Hematopoietic multipotent progenitor cell treated with erythropoietin and hydrocortisone succinate and interleukin-3 and kit ligand, for 6 days (in vitro differentiated cells): ENCODE measurements at places on chromosomes 3 and 15.

DNA sequence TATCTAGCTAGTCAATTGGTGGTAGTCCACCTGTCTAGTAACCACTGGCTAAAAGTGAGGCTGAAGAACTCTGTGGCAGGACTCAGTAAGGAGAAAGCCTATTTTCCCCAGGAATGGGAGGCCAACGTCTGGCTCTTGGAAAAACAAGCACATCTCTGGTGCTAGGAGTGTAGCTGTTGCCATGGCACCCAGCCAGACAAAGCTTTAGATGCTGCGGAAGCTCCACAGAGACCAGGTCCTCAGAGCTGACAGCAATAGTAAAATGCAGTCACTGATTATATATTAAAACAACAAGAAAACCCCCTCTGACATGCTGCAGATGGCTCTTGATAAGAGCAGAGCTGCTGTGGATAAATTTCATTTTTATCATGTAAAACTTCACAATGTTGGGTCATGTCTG lies 124.9 kb upstream of the STRIT1 start:
- no peak for DNase-seq

- DNase-seq: no peak
Observed at GRCh38 chr3:82050382-82050781, 288.9 kb upstream of the GBE1 start.

GRCh38 chr3:49607105-49607591 lies 52.9 kb downstream of the BSN start:
- no peak for DNase-seq

GRCh38 chr3:14539742-14540491 lies at the start of gene GRIP2:
GRIP2 (minus strand) TSS chr3:14540342; CDS start chr3:14540308, 34 bp downstream.
- no peak for DNase-seq

DNA sequence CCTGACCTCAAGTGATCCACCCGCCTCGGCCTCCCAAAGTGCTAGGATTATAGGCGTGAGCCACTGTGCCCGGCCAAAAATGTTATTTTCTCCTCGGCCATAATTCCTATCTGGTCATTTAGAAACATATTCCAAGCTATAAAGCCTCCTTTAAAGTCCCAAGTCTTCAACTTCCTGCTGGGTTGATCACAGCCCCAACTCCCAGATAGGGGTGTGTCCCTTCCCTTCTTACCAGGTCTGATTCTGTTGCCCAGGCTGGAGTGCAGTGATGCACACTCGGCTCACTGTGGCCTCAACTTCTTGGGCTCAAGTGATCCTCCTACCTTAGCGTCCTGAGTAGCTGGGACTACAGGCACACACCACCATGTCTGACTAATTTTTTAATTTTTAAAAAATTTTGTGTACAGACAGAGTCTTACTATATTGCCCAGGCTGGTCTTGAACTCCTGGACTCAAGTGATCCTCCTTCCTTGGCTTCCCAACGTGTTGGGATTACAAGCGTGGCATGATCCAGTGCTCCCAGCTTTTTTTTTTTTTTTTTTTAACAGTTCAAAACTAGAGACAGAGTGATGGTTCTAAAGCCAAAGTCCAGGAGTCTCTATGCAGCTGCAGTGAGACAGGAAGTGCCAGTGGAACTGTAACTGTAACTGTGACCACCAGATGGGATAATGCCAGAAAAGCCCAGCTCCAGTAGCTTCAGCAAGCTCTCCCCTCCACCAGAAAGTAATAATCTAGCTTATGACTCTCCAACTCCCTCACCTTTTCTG lies 8.2 kb upstream of the PRKAR2A start:
- DNase-seq: peak; percentile 31

DNA sequence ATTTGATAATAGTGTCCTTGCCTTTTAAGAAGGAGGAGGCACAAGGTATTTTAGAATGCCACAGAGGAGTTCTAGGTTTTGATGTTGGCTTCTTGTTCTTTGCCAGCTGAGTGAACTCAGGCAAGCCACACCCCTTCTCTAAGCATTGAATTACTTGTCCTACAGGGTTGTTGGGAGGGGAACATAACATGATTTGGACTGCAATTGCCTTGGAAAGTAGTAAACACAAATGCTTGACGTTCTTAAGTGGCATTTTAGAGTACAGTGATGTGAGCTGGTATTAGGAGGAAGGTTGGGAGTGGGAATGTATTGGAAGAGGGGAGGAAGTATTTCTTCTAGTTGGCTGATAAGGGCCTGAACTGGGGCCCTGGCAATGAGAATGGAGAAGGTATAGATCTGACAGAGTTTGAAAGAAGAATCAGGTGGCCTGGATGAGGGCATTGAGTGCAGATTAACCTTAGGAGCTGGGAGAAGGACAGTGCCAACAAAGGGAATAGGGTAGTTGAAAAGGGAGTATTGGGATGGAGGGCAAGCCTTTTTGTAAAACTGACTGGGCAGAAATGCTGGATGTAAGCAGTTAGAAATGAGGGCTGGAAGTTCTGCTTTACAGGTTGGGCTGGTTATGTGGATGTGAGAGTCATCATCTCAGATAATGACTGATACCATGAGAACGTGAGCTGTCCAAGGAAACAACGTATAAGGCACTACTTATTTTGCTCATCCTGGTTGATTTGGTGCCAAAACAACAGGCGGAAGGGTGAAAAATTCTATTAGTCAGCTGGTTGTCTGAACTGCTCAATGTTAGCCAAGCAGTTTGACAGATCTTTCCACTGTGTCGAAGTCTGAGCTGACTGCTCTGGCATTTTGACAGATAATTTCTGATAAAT lies 16.7 kb downstream of the KAT2B start:
- DNase-seq: peak; percentile 48

DNA sequence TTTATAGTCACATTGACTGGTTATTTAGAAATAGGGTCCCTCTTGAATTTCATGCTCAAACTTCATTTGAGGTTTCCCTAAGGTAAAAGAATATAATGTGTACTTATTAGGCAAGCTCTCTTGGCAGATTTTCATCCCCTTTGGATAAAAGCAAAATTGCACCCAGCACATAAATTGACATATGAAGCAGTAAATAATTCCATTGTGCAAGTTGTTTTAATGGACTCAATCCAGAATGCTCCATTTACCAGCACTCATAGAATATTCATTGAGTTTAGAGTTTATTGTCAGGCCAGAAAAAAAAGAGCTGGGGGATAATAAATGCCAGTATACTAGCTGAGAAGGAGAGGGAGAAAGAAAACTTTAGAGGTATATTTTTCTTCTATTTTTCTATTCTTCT lies 136.8 kb downstream of the TPRG1 start:
- no peak for DNase-seq

- DNase-seq: no peak
Observed at GRCh38 chr3:101377796-101378195, 57.4 kb upstream of the IMPG2 start.

DNA sequence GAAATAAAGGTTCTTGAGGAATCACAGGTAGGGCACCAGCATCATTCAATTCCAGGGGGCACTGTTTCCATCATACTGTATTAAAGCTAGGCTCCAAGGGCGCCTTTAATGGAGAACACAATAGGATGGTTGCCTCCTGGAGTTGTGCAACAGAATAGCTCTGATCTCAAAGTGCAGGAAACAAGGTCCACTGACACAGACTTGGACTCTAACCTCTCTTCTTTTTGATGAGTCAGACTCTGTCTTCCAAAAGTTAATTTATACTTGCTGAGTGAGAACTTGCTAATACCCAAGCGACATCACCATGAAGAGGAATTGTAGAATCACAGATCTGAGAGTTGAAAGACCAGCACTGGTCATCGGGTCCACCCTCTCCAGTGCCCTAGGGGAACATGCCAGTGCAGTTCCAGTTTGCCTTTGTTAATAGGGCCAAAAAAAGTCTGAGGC lies 94.4 kb upstream of the PHLDB2 start:
- no peak for DNase-seq

DNA sequence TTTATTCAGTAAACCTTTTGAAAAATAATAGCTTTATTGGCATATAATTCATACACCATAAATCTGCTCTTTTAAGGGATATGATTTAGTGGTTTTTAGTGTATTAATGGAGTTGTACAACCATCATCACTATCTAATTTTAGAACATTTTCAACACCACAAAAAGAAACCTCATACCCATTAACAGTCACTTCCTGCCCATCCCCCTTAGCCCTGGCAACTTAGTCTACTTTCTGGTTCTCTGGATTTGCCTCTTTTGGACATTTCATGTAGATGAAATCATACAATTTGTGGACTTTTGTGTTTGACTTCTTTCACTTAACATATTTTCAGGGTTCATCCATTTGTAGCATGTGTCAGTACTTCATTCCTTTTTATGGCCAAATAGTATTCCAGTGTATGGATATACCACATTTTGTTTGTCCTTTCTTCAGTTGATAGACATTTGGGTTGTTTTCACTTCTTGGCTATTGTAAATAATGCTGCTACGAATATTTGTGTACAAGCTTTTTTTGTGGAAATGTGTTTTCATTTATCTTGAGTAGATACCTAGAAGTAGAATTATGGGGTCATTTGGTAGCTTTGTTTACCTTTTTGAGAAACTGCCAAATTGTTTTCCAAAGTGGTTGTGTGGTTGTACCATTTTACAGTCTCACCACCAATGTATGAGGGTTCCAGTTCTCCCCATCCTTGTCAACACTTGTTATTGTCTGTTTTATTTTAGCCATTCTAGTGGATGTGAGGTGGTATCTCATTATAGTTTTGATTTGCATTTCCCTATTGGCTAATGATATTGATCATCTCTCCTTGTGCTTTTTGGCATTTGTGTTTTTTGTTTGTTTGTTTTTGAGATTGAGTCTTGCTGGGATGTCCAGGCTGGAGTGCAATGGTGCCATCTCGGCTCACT lies 45.8 kb downstream of the SMAD3 start:
- no peak for DNase-seq

GRCh38 chr3:44915702-44916438 lies 41.5 kb downstream of the TGM4 start:
- DNase-seq: no peak

DNA sequence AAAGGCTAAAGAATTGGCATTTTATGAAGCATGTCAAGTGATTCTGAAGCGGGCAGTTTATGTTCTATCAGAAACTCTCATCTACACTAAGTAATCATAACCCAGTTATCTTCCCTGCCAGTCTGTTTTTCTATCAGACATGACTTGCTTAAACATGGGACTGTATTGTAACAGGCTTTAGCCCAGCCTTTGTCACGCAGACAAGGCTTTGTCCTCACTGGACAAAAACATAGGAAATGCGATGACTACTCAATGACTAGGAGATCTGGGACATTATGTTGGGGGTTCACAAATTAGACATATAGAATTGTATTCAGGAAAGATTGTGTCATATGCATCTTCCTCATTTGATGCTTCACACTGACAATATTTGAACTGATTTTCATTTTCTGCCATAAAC lies 115.5 kb downstream of the GADL1 start:
- DNase-seq: peak; percentile 7

- DNase-seq: no peak
Observed at GRCh38 chr3:189985948-189986347, 134.7 kb downstream of the P3H2 start.

DNA sequence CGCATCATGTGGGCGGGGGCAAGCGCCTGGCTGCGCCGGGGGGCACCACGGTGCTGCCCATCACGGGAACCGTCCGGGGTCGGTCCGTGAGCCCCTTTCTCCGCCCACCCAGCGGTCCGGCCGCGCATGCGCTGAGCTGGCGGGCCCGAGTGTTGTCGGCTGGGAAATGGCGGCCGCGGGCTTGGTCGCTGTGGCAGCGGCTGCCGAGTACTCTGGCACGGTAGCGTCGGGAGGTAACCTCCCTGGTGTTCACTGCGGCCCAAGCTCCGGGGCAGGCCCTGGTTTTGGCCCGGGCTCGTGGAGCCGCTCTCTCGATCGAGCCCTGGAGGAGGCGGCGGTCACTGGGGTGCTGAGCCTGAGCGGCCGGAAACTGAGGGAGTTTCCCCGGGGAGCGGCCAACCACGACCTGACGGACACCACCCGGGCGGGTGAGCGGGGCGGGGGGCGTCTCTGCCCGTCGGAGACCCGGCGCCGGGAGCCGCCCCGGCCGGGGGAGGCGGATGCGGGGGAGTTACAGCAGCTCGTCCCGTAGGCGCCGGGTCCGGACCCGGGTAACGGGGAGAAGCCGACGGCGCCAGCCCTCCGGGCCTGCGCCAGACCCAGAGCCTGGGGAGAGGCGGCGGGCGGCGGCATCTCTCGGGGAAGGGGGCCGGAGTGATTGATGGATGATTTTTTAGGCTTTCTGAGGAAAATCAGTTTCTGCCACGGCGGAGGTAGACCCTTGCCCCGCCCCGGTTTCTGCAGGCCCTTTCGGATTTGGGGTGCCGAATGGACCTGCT lies at the start of gene LRCH3:
Gene LRCH3, plus strand, starts transcription at position 142 of the 779 bp plus-strand sequence. Its CDS starts 25 bp downstream, at position 167.
- peak; percentile 88 for DNase-seq

GRCh38 chr3:139241783-139242182 lies 102.0 kb upstream of the MRPS22 start:
- no peak for DNase-seq

DNA sequence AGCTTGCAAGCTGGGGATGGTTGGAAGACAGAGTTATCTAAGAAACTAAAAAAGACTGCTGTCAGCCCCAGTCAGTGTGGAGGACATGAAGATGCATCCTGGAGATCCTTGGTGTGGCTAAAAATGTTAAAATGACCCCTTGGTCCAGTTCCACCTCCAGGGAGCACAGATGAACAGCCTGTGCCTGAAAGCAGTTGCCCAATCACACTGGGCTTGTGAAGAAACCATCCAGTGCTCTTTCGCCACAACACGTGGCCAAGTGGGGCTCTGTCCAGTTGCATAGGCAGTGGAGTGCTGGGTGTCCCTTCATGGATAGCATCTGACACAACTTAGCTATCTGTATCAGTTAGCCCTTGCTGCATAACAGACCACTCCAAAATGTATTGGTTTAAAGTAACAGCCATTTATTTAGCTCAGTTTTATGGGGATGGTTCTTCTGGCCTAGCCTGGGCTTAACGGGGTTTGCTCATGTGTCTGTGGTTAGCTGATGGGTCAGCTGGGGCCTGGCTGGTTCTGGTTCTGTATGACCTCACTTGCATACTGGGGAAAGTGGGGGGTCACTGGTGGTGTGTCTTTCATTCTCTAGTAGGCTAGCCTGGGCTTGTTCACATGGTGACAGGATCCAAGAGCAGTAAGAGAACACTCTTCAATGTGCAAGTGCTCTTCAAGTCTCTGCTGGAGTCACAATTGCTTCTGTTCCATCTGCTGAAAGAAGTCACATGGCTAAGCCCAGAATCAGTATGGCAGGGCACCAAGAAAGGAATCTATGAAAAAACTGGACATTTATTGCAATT lies 226.2 kb downstream of the PDCD6IP start:
- no peak for DNase-seq

DNA sequence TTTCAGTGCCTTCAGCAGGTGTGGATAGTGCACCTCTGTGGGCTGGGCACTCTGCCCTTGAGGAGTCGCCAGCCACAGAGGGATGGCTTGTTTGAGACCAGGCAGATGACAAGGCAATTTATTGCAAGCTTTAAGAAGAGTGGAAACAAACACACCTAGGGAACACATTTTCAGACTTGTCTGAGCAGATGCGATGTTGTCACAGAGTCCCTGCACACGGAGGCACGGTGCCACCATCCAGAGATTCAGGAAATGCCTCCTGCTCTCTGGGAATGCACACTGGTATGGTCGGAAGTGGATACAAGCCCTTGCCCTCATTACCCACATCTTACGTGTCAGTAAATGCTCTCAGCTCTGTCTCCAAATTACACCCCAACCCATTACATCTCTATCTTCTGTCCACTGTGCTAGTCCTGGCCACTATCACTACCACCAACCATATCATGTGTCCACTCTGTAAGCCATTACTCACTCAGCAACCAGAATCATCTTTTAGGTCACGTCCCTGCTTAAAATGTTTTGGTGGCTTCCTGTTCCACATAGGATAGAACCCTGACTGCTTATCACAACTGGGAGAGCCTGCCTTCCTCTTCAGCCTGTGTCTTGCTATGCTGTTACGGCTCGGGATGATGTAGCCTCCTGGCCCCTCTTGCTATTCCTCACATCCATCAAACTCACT lies 196.9 kb downstream of the SLCO3A1 start:
- no peak for DNase-seq

- no peak for DNase-seq
Observed at GRCh38 chr15:40808861-40809450, 1.7 kb upstream of the DNAJC17 start.
